Coronary artery (tissue), 2 donors: ENCODE measurements at places on chromosomes 7 and 10.
A peak's percentile ranks its signal among the peaks of the same experiment; 100 is the strongest.

DNA sequence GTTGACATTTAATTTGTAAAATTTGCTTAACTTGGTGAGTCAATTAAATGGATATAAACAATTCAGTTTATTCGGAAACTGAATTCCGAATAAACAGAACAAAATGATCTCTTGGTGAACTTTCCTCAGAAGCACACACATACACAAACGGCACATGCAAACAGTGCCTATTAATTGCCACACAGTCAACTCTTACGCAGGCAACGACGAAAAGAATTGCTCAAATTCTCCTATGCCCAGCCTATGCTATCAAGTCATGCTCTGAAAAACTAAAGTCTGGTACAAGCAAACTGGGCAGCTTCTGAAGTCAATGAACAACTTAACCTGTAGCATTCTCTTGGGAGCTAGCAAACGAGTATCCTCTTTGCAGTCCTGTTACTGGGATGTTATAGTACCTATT, 38.8 kb upstream of the ASL start:
- no peak for DNase-seq

DNA sequence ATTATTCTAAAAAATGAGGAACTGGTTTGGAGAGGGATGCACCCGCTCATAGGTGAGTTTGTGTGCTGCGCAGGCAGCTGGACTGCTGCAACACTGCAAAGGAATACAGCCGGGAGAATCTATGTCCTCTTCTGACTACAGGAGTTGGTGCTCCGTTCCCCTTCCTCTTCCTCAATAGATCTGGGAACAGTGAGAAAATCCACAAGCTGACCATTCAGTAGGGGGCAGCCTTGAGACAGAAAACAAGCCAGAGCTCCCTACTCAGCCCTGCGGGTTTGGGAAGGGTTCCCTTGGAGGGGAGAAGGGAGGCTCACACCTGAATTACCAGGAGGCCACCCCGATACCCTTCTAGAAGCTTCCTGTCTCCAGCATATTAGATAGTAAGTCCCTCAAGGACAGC, 87.3 kb upstream of the FOXI2 start:
- DNase-seq, result no peak

DNA sequence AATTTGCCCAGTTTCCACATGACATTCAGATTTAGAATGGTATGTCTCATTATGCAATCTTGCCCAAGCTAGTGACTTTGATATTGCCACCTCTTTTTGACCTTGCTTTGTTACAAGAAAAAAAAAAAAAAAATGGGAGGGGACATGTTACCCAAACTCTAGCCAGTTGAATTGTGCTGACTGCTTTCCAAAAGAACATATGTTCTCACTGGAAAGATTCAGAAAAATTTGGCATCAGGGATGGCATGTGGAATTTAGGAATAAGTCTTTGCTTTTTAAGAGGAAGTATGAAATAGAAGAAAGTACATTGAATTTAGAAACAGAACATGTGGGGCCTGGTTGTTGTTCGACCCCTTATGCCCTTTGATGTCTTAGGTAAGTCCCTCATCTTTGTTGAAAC, 846.8 kb downstream of the NRG3 start:
- no peak for DNase-seq

- no peak for DNase-seq
These were observed 40.1 kb downstream of the TNRC18 start for GRCh38 chr7:5383314-5384098.

DNA sequence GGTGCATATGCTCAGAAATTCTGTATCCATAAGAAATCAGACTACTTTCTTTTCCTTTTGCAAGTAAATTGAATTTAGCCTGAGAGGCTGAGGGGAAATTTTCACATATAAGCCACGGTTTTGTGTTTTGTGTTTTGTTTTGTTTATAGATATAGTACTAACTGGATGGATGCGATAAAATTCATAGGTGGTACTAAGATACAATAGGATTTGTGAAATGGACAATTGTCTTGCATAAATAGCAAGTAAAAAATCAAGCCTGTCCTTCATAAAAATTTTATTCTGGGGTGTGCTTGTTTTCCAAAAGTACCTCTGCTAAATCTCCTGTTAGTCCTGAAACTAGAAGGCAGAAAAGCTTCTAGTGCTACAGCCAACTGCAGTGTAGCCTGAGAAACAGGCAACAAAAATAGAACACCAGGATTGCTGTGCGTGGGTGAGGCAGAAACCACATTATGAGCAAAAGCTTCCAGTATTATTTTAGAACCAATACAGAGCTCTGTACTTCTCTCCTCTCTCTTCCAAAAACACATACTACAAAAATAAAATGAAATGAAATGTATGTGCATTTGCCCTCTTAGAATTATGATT, 634 bp upstream of the HDAC9 start:
- DNase-seq, result no peak

DNA sequence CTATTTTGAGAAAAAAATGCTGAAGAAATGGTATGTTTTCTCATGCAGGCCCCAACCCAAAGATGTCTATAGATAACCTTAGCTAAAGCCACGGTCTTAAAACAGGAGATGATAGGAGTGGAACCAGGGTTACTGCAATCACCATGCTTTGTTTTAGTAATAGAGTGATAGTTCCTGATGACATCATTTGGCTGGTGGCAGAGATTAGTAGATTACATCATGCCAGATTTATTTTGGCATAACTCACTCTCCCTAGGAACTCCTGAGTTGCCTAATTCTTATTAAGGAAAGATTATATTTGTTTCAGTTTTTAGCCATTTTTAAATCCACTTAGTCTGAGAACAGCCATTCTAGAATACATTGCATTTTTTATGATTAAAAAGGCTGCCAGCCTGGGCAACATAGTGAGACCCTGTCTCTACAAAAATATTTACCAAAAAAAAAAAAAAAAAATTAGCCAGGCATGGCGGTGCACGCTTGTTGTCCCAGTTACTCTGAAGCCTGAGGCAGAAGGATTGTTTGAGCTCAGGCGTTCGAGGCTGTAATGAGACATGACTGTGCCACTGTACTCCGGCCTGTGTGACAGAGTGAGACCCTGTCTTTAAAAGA, 17.8 kb downstream of the ENO4 start:
- DNase-seq, result no peak

- DNase-seq, result no peak
These were observed 147.8 kb downstream of the ADCY1 start for GRCh38 chr7:45721686-45722598.

GRCh38 chr10:118102121-118102520, 55.4 kb upstream of the RAB11FIP2 start:
- no peak for DNase-seq

DNA sequence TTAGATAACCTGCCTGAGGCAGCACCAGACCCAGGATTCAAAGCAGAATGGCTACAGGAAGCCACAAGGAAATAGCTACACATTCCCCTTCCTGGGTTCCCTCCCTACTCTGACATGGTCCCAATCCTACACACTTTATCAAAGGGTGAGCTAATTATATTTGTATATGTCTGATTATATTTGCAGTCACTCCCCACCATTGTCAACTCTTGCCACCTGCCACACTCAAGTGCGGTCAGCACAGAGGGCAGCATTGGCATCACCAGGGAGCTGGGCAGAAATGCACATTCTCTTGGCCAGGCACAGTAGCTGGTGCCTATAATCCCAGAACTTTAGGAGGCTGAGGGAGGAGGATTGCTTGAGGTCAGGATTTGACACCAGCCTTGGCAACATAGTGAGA, 114.1 kb upstream of the PDLIM1 start:
- DNase-seq, result peak; percentile 21

DNA sequence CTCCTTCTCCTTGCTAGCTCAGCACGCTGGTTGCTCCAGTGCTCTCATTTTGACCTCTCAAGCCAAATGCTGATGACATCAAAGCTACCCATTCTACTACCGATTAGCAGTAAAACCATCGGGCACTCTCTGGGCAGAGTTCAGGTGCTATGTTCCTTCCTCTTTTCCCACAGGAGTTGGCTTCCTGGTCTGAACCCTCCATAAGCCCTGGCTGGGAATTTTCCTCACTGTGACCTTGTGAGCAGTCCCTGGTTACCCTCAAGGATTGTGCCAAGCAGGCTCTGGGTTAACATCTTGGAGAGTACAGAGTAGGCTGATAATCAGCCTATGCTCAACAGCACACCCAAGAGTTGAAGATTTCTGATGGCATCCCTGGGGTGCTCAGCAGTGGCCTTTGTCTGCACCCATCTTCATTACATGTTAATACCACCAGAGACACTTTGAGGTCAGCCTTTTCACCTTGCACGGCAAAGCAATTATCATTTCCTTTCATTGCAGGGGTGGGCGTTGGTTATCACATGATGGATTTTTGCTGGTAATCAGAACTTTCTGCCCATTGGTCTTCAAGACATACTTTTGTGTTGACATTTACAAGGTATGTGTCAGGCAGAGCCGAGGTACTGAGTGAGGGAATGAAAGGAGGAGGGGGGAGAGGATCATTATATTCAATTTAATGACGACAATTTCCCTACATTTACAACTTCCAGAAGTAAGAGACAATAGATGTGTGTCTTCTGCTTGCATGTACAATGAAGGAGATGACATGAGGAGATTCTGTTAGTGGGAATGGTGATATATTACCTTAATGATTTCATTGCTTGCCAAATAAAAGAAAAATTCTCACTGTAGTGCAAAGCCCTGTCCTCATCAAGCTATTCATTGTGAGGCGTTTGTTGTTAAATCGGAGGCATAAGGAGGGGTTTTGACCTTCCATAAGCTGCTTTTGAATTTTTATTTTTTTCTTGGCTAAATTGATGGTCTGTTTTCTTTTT, 452.0 kb downstream of the LRMDA start:
- DNase-seq, result no peak

GRCh38 chr10:17394854-17395253, 59.5 kb downstream of the ST8SIA6 start:
- no peak for DNase-seq

DNA sequence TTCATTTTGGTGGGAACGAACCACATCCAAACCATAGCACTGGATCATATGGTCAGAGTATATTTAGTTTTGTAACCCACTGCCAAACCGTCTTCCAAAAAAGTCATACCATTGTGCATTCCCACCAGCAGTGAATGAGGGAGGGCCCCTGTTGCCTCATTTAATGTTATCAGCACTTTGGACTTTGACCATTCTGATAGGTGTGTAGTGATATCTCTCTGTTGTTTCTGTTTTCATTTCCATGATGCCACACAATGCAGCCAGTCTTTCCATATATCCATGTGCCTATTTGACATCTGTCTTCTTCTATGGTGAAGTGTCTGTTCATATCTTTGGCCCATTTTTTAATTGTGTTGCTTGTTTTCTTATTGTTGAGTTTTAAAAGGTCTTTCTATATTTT, 105.0 kb upstream of the PPP2R2D start:
- no peak for DNase-seq

GRCh38 chr7:150968056-150968733, 9.9 kb downstream of the KCNH2 start:
- no peak for DNase-seq

DNA sequence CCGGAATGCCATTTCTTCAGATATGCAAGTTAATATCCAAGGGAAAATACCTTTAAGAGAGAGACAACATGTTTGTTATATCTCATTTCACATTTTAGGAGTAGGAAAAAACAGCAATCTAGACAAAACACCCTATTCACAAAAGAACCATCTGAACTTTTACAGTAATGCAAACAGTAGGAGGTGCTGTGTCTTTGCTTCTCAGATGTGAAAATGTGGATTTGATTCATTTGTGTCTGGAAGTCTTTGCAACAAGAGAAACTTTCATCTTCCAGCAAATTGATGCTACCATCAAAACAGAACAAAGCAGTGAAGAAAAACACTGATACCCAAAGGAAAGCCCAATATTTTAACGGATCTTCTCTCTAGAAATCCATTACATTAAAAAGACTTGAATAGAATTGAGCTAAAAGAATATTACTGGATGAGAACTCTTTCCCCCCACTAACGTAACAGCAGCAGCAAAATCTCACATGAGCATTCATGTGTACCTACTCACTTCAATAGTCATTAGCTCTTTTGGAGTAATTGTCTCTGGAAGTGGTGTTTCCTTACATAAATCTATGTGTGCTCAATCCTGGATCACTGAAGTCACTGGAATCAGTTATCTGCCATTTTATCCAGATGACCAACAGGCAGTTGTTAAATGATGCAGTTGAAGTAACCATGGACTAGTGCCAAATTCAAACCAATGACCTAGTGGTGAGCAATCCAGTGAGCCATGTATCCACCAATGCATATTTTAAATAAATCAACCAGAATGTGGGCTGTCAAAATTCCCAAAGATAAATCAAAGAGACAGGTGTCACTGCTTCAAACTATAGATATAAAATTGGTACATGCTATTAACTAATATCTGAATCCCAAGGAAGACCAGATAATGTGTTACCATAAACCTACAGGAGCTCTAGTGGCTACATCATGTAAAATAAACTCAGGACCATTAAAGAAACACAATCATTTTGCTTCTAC, 1.8 kb downstream of the SEMA3C start:
- no peak for DNase-seq
